HT-29 (cell line): ENCODE measurements at places on chromosomes 2 and 18.

DNA sequence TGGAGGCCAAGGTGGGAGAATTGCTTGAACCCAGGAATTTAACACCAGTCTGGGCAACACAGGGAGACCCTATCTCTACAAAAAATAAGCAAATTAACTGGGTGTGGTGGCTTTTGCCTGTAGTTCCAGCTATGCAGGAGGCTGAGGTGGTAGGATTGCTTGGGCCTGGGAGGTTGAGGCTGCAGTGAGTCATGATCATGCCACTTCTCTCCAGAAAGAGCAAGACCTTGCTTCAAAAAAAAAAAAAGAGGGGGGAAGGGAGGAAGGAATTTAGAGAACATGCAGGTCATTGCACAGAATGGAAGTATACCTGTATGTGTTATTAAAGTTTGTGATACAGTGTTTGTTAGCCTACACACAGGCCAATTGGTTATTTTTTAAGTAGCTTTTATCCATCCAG is 25.8 kb downstream of the PKP4 start:
- no peak for DNase-seq

GRCh38 chr2:61841286-61841685 is 12.6 kb downstream of the FAM161A start:
- DNase-seq: no peak

GRCh38 chr2:164622338-164623106 is 1.2 kb upstream of the GRB14 start:
- DNase-seq: no peak

DNA sequence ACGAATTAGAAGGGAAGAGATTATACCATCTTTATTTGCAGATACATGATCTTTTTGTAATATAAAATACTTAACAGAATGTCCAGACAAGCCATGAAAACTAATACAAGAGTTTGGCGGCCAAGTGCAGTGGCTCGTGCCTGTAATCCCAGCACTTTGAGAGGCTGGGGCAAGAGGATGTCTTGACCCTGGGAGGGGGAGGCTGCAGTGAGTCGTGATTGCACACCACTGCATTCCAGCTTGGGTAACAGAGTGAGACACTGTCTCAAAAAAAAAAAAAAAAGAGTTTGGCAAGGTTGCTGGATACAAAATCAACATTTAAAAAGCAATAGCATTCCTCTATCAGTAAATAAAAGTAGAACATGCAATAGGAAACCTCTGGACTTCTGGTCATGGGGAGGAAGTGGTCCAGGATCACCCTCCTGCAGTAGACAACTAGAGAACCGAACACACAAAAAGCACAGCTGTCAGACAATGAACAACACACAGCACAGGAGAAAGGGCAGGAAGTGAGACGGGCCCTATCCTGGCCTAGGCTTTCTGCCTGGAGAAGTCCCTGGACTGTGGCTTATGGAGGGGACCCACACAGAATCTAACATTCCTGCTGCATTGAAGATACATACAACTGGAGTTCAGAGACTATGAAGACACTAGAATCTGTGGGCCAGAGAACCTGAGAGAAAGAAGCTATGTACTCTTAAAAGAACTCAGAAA is 118.9 kb upstream of the ARL4C start:
- no peak for DNase-seq

- DNase-seq: no peak
Measured at GRCh38 chr18:23877371-23877770, 137.2 kb upstream of the TTC39C start.

DNA sequence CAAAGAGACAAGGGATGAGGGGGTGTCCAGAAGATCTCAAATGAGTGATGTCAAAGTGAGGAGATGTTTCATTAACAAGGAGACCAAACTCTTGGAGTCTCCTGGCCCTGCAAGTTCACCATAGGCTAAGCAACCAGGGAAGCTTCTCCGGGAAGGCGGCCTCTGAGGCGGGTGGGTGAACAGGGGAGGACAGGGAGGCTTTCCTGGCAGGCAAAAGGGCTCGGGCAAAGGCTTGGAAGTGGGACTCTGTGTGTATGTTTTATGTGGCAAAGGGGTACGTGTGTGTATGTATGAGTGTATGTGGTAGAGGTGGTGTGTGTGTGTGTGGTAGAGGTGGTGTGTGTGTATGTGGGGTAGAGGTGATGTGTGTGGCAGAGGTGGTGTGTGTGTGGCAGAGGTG is 163.9 kb downstream of the DYSF start:
- no peak for DNase-seq

DNA sequence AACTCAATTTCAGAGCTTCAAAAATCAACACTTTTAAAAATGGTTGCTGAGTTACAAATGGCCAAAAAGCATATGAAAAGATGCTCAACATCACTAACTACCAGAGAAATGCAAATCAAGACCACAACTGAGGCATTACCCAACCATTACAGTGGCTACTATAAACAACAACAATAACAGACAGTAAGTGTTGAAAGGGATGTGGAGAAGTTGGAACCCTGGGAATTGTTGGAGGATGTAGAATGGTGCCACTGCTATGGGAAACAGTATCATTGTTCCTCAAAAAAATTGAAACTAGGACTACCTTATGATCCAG is 173.3 kb upstream of the SPRED2 start:
- no peak for DNase-seq

- no peak for DNase-seq
Measured at GRCh38 chr18:31744321-31745067, 16.2 kb downstream of the SLC25A52 start.

DNA sequence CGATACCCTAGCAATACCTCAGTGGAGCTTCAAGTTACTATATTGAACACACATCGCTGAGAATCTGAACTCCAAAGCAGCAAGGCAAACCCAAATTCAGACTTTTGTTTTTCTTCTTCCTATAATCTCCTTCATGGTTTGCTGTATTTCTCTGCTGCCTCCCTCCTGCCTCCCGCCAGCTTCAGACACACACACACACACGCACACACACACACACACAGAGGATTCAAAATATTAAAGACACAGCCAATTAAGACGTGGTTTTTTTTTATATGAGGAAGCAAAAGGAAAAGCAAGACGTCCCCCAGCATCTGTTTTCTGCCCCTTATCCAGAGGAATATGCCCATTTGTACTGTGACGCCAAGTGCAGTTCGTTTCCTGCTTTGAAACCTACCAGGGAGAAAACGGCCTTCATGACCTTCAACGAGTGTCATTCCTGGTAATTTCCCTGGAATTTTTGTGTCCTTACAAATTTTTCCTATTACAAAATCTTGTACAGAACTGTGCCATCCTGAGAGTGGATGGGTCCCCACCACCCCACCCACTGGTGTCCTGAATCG is 547.9 kb upstream of the ID2 start:
- no peak for DNase-seq

- no peak for DNase-seq
Measured at GRCh38 chr2:154912215-154912614, 213.7 kb downstream of the KCNJ3 start.

GRCh38 chr2:188142636-188143295 is 148.9 kb upstream of the GULP1 start:
- DNase-seq: no peak
